HFF-Myc (cell line): ENCODE measurements at places on chromosomes 12 and 14.

DNA sequence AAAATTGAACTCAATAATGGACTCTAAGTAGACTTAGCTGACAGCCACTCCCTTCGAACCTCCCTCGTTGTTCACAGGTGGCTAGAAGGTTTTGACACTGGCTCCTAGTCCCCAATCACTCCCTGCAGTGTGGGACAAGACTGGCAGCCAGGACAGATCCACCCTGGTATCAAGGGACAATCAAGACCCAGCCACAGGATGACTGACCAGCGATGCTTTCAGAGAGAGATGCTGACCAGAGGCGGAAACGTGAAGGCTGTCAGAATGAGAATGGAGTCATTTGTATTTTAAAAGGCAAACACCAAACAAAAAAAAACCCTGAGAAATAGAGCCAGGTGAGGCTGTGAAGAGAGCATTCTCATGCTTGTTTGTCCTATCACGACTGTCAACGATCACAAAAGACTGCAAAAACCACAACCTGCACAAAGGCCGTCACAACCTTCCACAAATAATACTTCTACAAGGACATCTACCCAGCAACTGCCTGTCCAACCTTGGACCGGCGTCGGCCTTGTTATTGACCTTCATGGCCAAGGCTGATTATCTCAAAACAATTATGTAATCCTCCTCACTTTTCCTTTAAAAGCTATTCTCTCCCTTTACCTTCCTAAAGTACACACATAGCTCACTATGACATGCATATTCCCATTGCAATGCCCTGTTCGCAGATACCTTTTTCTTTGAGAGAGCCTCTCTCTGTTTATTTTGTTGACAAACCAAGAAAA, 13.2 kb downstream of the EIF5 start:
- no peak for DNase-seq

DNA sequence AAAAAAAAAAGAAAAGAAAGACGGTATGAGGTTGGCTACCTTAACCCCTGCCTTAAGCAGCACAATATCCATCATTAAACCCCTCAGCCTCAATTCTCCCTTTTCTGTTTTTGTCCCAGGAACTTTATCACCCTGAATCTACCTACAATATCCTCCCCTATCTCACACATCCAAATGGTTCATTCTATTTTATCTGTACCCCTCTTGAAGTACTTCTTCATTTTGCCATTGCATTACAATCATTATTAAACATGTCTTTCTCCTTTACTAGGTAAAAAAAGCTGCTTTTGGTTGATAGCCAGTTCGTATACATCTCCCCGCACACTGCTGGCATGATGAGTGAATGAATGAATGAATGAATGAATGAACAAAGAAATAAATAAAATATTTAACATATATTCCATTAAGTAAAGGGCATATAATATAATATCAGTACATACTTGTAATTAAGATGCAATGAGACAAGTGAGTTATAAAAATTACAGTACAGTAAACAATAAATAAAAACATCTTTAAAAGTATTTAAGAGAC, 364 bp upstream of the GPR65 start:
- DNase-seq = no peak

- DNase-seq = no peak
These were observed 622 bp downstream of the TECPR2 start for GRCh38 chr14:102363182-102363943.

DNA sequence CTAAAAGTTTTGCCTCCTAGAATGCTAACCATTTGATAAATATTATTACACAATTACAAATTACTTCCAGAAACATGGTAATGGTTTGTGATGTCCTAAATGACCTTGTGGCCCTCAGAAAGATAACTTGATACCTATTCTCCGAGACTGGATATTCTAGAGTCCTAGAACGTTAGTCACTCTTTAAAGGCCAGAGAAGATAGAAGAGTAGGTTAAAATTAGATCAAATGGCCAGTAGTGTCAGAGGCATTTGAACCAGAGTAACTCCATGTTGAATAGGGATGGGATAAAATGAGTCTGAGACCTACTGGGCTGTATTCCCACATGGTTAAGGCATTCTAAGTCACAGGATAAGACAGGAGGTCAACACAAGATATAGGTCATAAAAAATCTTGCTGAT, 96.6 kb upstream of the ADAMTS20 start:
- DNase-seq = no peak

DNA sequence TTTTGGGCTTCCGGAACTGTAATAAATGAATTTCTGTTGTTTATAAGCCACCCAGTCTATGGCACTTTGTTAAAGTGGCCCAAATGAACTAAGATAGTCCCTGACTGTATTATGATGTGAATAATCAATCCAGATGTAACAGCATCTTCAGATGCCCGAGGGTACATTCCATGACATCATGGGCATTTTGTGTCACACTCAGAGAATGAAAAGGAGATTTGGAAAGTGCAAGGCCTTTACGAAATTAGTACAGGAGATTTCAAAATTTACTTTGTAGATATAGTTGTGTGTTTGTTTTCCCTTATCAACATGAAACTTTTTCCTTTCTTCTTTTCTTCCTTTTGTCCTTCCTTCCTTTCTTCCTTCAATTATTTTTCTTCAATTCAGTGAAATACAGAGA, 54.2 kb upstream of the AMIGO2 start:
- DNase-seq = no peak

DNA sequence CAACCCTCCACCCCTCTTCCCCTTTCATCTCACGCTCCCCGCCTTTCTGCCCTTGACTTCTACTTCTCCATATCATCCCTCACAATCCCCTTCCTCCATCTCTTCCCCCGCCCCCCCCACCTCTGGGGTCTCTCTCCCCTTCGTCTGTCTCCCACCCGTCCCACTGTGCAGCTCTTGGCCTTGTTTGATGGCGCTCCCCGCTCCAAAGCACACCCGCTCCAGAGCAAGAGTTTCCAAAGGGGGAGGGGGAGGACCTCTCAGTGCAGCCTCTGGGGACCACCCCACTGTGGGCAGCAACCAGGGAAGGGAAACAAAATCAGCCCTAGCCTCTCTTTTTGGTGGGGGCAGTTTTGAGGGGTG, 774 bp downstream of the CHGA start:
- DNase-seq = no peak

DNA sequence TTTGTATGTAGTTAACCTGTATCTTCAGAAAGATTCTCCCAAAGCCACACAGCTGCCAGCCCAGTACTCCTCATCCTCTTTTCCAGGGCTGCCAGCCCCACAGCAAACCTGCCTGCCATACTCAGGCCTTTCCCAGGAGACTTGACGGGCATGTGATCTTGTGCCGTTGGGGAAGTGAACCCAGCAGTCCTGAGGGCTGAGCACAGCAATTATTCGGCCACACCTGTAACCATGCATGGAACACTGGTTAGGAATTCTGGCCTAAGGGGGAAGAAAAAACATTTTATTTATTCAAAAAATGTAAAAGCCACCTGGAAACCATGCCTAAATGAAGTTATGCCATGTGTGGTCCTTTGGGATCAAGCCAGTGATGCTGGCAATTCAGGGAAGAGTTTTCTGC, 145.3 kb downstream of the GRIN2B start:
- no peak for DNase-seq

GRCh38 chr14:101108579-101109346, 205.2 kb upstream of the RTL1 start:
- DNase-seq = no peak

GRCh38 chr14:49586673-49587460, 687 bp upstream of the RPS29 start:
- peak; percentile 52 for DNase-seq

- no peak for DNase-seq
These were observed 497.6 kb downstream of the RMST start for GRCh38 chr12:97960225-97960624.

DNA sequence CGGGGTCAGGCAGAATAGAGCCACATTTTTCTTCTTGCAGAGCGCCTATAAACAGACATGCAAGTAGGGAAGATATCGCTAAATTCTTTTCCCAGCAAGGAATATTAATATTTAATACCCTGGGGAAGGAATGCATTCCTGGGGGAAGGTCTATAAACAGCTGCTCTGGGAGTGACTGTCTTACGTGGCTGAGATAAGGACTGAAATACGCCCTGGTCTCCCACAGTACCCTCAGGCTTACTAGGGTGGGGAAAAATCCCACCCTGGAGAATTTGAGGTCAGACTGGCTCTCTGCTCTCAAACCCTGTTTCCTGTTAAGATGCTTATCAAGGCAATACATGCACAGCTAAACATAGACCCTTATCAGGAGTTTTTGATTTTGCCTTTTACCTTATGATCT, 262.3 kb downstream of the CEP128 start:
- no peak for DNase-seq

DNA sequence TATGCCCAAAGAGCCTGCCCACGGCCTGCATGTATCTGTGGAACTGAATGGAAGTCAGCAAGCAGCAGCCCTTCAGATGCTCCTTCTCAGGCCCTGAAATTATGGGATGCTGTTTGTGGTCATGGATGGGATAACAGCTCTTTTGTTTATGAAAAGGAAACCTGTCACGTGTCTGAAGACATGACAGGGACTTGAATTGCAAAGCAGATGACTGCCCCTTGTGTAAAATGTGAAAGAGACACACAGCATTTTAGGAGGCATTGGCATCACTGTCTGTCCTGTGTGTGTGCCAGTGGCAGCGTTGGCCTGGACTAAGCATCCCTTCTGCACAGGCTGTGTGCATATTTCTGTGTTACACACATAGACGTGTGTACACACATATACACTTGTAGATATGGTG, 192.1 kb downstream of the VRK1 start:
- no peak for DNase-seq

- no peak for DNase-seq
These were observed 5.2 kb downstream of the CCDC85C start for GRCh38 chr14:99598774-99599173.

- no peak for DNase-seq
These were observed 3.3 kb downstream of the CD4 start for GRCh38 chr12:6792522-6793201.

- no peak for DNase-seq
These were observed 23.7 kb upstream of the YAF2 start for GRCh38 chr12:42261708-42262107.

- DNase-seq = no peak
These were observed 827 bp upstream of the TEDC1 start for GRCh38 chr14:105490267-105490571.

GRCh38 chr14:24252289-24253124, 10.1 kb upstream of the TINF2 start:
- no peak for DNase-seq

DNA sequence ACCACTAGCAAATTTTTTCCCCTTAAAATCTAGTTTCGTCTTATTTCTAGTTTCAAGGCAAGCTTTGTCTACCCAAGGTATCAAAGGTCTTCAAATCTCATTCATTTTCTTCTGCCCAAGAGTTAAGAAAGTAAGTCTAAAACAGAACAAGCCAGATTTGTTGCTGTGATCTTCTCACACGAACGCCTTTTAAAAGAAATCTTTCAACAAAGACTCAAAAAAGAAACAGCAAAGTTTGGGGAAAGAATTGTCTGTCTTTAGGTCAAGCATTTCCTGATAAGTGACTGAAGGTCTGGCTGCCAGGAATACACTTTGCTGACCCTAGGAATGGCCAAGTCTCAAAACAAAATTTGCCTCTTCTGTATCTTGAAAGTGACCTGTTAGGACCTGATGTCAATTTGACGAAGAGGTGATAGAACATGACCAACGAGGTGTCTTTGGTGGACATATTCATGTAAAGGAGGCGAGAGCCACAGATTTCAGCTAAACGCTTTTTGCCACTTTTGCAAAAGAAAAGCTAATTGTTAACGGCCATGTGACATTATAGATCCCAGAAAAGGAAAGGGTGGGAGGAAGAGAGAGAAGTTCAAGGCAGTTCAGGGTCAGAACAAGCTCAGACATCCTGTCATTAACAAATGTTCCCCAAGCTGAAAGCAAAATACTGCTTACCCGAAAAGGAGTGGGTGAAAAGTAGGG, 1.7 kb downstream of the CDK17 start:
- DNase-seq = no peak

DNA sequence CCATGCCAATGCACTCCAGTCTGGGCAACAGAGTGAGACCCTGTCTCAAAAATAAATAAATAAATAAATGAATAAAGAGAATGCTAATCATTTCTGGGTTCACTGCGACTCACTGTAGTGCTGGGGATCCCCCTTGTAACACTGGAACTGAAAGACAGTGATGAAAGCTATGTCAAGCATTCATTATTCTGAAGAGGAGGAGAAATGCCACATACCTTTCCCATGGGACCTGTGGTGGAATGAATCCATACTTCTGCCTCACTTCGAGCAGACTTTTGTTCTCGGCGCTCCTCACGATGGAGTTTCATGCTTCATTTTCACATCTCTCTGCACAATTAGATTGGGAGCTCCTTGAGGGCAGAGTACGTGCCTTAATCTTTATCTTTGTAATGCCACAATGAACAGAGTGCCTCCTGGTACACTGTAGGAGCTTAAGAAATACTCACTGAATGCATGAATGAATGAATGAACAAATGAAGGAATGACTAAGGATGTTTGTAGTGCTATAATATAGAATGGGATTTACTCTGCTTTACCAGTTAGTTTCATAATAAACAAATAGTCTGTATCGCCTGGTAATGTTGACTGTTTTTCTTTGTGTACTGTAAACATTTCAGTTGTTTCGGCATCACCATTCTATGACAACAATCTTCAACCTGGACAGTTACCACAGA, 45.8 kb downstream of the DRAM1 start:
- DNase-seq = no peak

GRCh38 chr12:55041345-55042055, 21.7 kb downstream of the NEUROD4 start:
- no peak for DNase-seq

DNA sequence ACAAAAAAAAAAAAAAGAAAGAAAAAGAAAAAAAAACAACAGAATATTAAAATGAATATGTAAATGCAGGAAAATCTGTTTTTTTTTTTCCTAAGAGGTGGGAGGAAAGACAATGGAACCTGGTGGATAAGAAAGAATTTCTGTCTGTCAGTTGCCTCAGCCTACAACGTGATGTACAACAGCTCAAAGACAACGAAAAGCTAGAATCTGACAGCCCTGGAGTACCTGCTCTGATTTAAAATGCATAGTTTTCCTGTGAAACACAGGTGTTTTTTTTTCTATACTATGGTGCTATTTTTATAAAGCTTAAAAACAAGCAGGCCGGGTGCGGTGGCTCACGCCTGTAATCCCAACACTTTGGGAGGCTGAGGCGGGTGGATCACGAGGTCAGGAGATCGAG, 30.0 kb upstream of the ULK1 start:
- DNase-seq = no peak

- no peak for DNase-seq
These were observed 219.1 kb downstream of the ESR2 start for GRCh38 chr14:64074961-64075612.

DNA sequence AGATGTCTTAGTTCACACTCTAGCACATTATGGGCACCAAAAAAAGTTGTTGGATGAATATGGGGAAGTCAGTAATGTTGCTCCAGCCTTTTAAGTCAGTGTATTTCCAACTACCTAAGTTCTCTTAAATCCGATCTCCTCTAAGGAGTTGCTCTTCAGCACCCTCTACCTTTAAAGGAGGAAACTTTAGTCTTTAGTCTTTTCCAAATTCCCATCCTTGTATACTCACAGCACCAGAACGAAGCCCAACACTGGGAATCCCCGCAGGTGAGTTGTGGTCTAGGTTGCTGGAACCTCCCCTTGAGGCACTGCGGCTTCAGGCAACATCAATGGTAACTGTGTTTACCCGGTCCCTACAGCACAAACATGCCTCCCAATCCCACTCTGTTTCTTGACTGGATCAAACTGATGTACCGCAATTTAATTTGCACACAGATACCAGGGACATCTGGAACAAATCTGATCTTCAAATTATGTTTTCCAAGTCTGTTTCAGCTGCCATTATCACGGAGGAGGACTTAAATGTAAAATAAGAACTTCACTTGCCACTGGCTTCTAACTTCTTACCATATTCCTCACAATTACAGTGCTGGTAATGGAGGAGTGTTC, 179.0 kb downstream of the FOXN3 start:
- no peak for DNase-seq
